ENCODE measurements at places on chromosomes 2 and 18.

DNA sequence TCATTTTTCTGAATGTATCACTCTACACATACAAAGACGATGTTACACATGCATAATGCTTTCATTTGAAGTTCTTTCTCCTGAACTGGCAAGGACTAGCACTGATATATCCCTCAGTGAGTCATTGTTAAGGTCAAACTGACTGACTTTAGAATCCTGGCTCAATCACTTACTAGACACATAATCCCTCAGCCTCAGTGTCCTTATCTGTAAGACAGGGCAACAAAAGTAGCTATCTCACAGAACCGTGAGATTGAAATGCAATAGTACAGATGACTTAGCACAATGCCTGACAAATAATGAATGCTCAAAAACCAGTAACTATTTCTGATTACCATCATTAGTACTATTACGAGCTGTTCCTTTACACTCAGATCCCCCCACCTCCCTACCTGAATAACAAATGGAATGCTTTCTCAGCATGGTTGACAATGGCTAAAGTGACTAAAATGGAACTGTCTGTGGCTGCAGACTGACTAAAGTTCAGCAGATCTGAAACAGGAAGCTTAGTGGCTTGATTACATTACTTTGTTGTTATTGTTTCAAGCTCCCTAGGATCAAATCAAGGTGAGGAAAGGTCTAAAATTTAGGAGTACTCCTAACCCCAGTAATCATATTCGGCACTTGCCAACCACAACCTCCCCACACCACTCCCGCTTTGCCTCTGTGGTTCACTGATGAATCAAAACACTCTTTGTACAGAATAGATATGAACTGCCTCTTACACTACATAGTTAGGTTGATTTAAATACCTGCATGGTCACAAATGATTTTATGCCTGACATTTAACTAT, 35.8 kb upstream of the CACNB4 start:
- DNase-seq, result no peak

GRCh38 chr2:195559431-195559914, 97.6 kb upstream of the SLC39A10 start:
- no peak for DNase-seq

DNA sequence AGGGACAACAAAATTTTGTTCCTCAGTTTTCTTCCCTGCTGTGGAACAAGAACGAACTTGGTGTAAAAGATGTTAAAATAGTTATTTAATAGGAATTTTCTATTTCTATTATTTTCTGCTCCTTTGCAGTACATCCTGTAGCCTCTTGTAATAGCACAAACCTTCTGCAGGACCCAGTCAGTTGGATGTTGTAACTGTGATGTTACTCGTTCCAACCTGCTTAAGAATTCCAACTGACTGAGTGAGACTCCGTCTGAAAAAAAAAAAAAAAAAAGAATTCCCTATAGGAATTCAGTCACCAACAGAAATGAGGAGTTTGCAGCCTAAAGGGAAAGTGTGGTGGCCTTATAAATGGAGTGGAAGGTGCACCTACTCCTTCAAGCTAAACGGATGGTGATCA, 46.4 kb upstream of the CDH20 start:
- no peak for DNase-seq

GRCh38 chr2:143702931-143703330, 573.7 kb downstream of the ARHGAP15 start:
- no peak for DNase-seq

DNA sequence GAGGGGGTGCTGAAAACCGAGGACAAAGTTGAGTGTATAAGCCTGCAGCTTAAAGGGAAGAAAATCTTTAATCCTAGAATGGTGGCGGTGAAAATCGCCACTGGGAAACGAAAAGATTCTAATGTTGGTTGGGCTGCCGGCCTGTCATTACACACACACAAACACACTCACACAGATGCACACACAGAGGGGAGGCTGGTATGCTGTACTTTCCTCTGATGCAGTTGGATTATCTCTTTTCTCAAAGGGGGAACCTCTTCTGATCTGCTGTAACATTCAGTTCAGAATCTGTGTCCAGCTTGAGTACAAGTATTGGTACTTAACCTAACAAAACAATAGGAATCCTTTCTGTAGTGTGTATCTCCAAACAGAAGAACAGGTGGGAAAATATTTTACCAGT, 39.0 kb downstream of the ANXA4 start:
- no peak for DNase-seq

DNA sequence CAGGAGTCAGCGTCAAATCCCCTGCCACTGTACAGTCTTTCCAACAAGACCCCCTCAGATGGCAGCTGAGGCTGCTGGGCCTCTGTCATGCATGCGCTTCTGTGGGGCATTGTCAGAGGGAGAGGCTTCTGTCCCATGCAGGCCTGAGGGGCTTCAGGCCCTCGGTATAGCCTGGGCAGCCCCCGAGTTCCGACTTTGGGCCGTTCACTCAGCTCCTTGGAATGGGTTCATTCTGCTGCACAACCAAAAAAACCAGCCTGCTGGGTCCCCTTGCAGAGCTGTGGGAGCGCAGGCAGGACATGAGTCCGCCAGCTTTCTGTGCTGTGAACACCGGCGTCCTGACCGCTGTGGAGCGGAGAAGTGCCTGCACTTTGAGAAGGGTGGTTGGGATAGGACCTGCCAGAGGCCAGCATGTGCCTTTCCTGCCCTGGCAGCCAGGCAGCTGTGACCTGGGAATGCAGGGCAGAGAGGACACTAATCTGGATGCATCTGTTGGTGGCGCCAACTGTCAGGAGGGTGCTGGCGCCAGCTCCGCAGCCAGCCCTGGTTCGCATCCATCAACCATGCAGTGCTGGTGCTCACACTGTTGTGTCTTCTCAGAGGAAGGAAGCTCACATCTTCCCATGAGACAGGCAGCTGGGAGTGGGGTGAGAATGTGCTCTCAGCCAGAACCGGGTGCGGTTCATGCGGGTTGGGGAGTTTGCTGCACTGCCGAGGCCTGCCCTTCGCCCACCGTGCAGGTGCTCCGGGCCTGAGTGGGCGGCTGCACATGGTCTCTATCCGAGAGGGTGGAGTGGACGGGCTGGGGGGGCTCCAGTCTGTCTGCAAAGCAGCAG, 14.3 kb downstream of the ARHGEF4 start:
- DNase-seq, result no peak

DNA sequence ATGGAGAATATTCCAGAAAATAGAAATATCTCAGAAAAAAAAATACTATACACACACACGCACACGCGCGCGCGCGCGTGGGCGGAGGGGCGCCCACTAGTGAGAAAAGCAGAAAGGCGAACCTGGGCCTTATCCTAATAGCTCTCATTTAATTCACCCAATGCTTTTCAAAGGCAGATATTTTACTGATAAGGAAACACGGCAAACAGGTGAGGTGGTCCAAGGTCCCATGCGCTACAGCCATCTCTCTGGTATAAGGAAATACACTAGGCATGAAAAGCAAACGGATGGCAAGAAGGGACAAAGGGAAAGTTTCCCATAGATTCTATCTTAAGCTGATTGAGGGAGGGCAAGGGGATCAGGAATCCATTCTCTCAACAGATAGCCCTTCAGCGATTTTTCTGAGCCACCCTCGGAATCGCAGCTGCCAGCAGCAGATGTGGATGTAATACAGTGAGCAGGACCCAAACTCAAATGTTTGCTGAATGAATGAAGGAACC, 136.7 kb downstream of the TMEM247 start:
- DNase-seq, result peak; percentile 24

- no peak for DNase-seq
These were observed 296.2 kb upstream of the ZC3H15 start for GRCh38 chr2:186189816-186190215.

DNA sequence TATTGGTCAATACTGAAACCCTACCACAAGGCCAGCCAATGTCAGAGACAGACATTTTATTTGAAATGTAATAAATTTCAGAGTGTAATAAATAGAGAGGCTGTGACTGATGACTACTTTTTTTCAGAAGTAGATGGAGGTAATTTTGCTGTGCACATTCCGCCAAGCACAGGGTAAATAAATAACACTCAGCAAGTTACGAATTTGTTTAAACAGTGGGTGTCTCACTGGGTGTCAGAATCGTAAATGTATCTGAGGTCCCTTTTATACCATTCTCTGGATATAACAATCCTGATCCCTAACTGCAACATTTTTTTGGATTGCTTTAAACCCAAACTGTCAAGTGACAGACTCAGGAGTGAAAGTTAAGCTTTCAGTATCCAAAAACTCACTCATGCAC, 74.1 kb downstream of the GATA6 start:
- DNase-seq, result no peak

GRCh38 chr2:221521233-221521845, 50.8 kb downstream of the EPHA4 start:
- DNase-seq, result no peak

DNA sequence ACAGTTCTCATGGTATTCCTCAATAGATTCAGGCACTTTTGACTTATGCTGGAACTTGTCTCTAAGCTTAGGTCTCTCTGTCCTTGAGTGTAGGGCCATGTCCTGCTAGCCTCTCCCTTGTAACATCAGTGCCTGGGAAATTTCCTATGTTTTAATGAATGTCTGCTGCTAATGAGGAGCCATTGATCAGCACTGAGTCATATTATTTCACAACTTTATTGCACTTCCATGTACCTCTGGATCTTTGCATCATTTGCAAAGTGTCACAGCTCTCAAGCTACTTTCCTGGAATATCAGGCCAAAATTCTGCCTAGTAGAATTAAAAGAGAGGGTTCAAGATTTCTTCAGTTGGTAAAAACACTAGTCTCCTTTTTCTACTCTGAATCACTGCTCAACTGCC, 102.5 kb downstream of the GAREM1 start:
- no peak for DNase-seq

DNA sequence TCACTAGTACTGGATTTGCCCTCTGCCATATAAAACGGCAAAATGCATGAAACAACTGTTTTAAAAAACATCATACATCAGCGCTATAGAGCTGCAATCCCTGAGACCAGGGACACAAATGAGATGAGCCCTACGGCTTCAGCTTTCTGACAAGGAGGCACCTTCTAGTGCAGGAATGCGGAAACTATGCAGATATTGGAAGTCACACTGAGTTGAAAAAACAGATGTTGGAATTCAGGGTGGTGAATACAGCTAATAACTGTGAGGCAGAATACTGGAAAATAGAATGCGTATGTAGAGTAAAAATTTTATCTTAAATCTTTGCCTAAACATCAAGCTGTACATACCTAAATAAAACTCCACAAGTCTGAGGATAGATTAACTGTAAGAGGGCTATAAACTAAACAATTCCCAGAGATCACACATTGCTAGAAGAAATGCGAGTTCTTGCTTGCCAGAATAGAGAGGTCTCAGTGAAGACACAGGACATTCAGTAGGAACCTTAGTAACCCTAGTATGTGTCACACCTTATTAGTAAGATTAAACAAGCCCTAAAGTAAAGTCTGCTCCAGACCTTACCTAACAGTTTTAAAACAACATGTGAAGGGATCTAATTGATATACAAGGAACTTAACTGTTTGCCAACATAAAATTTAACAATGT, 541.4 kb upstream of the DDX18 start:
- no peak for DNase-seq

DNA sequence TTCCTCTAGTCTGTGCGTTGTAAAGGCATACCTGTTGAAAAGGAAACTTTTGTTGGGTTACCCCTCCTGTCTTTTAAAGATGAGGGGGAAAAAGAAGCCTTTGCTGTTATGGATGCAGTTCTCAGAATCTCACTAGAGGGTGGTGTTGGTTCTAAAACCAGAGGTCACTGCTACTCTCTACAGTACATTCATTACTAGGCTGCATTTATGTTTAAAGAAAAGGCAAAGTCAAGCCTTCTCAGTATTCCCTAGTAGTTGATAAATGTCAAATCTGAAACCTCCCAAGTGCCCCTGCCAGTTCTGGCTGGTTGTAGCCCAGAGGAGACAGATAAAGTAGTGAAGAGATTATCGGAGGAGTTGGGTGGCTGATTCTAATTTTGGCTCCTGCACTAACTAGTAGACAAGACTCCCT, 1.4 kb upstream of the PLCL1 start:
- DNase-seq, result peak; percentile 59

DNA sequence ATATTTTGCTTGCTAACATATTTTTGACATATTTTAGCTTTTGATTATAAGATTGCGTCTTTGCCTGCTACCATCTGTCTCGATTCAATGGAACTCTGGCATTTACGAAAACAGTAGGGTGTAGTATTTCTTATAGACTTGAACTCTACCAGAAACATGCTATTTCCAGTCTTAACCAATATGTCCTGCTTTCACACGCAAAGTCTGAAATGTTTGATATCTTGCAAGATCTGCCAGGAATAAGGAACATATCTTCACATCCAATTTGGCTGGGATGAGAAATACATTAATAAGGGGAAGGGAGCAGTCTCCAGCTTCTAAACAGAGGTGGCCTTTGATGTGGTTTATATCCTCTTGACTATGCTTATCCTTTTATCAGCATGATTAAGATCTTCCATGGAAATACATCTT, 299.4 kb downstream of the ZNF521 start:
- DNase-seq, result no peak

GRCh38 chr18:13386891-13387801, 168.6 kb downstream of the LDLRAD4 start:
- DNase-seq, result no peak

DNA sequence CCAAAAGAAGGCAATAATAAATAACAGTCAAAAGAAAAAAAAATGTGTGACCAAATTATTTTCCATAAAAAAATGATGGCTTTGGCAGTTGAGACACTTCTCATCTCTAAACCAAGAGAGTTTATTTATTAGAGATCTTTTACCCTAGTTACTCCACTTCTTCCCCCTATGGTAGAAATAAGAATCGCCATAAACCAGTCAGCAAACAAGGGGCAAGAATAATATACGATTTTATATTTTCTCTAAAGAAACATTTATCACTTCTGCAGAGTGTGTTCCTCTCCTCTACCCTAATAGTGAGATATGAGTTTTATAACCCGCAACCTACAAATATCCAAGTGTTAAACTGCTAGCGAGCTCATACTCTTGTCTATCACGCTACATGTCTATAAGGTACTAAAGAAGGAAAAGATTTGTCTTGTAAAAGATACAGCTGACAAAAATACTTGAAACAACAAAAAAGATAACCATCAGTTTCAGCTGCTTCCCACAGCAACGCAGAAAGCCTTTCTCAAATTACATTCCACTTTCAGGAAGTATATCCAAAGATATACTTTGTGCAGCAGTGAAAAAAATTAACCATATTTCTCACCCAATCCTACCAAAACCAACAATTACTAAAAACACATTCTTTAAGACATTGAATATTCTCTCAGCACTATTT, 2.3 kb downstream of the RNF103 start:
- DNase-seq, result no peak

DNA sequence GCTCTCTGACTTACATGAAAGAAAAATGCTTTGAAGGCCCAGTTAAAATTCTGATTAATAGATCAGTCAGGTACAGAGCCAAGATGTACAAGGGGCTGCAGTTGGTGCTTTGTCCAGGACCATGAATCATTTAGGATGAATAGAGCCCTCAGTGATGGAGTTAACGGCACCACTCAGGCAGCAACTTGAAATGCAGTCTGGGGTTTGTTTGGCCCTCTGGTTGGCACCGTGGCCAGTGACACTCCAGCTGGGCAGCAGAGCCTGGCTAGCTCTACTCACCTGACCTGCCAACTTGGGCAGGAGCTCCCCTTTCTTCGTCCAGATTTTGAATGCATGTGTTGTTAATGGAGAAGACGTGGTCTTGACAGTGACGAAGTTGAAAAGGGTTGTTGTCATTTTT, 493.0 kb upstream of the ACVR2A start:
- peak; percentile 40 for DNase-seq

- DNase-seq, result no peak
These were observed 119.5 kb downstream of the POLE4 start for GRCh38 chr2:75077909-75078308.

- no peak for DNase-seq
These were observed 325.8 kb upstream of the REG3G start for GRCh38 chr2:78699696-78700095.
